ENCODE measurements at places on chromosomes 4 and X. TPM values are rescaled to one million over a fixed set of nuclear protein-coding genes. Genes with fewer than 3 reads are reported as not detected.

Gene BANK1
- total RNA-seq, result 0.57 TPM

Gene HDX
- 5.7 TPM for total RNA-seq

Gene P2RY4
- 0.18 TPM for total RNA-seq

Gene CPZ
- 14.5 TPM for total RNA-seq
